Effector CD8-positive, alpha-beta T cell (primary cell): ENCODE measurements at places on chromosomes 5 and 9.

DNA sequence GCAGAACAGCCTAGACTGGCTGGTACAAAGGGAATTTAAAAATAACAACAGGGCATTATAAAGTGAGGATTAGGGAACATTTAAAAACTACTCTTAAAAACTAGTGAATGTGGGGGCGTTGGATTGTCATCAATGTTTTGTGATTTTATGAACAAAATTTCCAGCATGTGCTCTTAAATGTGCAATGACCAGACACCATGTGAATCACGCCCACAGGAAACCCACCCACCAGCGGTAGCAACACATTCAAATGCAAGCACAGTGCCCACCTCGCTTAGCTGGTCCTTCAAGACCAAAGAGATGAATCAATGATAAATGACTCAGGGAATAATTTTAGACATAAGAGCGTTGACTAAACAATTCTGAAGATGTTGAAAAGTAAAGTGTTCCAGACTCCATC, 40.9 kb downstream of the S1PR3 start:
- no peak for DNase-seq

- DNase-seq, result no peak
These were observed 78.2 kb downstream of the ANKRD55 start for GRCh38 chr5:56154732-56155484.

DNA sequence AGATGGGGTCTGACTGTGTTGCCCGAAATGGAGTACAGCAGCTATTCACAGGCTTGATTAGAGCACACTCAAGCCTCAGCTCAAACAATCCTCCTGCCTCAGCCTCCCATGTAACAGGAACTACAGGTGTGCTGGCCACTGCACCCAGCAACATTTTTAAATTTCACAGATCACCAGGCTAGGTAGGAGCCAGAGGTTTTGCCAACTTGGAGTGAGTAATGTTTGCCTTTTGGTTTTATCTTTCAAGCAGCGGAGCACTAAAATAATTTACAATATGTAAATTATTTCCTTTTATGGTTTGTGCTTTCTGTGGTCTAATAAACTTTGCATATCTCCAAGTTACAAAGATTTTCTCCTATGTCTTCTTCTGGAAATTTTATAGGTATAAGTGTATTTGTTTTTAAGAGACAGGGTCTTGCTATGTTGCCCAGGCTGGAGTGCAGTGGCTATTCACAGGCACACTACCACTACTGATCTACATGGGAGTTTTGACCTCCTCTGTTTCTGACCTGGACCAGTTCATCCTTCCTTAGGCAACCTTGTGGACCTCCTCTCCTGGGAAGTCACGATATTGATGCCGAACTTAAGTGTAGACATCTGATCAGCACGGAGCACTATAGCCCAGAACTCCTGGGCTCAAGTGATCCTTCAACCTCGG, 67.2 kb upstream of the SUSD1 start:
- DNase-seq, result no peak

GRCh38 chr9:127162864-127163365, 40.5 kb upstream of the ANGPTL2 start:
- DNase-seq, result no peak

GRCh38 chr5:149724884-149725283, 5.2 kb upstream of the PPARGC1B start:
- DNase-seq, result no peak

DNA sequence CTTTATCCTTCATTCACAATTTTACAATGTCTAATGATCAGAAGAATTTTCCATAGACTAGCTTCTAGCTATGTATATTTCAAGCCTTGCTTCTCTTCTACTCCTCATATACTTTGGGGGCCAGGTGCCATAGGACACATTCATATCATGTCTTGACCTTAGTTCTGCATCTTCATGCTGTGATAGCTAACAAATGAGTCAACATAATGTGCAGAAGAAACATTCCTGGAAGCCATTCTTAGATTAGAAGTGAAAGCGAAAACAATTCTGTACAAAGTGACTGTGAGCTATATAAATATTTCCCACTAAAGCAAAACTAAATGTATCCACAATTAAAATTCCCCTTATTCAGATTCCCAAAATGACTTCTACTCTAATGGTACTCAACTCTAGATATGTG, 320.2 kb upstream of the NREP start:
- no peak for DNase-seq

GRCh38 chr5:55691265-55692105, 20.6 kb downstream of the SLC38A9 start:
- DNase-seq, result no peak

GRCh38 chr5:156409834-156410233, 82.9 kb downstream of the SGCD start:
- DNase-seq, result no peak

- DNase-seq, result no peak
These were observed 37.5 kb upstream of the BOD1 start for GRCh38 chr5:173653822-173654523.

- no peak for DNase-seq
These were observed 2052.0 kb upstream of the C9orf72 start for GRCh38 chr9:29625292-29625731.

DNA sequence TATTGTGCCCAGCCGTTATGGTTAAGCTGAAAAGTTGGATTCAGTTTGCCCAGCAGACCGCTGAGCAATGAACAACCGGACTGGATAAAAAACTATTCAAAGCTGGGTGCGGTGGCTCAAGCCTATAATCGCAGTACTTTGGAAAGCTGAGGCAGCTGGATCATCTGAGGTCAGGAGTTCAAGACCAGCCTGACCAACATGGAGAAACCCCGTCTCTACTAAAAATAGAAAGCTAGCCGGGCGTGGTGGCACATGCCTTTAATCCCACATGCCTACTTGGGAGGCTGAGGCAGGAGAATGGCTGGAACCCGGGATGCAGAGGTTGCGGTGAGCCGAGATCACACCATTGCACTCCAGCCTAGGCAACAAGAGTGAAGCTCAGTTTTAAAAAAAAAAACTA, 318.4 kb downstream of the RAB3C start:
- no peak for DNase-seq

GRCh38 chr5:161544350-161544765, 2.2 kb downstream of the GABRB2 start:
- DNase-seq, result no peak

GRCh38 chr9:77977210-77977611, 54.4 kb downstream of the GNAQ start:
- DNase-seq, result peak; percentile 4

DNA sequence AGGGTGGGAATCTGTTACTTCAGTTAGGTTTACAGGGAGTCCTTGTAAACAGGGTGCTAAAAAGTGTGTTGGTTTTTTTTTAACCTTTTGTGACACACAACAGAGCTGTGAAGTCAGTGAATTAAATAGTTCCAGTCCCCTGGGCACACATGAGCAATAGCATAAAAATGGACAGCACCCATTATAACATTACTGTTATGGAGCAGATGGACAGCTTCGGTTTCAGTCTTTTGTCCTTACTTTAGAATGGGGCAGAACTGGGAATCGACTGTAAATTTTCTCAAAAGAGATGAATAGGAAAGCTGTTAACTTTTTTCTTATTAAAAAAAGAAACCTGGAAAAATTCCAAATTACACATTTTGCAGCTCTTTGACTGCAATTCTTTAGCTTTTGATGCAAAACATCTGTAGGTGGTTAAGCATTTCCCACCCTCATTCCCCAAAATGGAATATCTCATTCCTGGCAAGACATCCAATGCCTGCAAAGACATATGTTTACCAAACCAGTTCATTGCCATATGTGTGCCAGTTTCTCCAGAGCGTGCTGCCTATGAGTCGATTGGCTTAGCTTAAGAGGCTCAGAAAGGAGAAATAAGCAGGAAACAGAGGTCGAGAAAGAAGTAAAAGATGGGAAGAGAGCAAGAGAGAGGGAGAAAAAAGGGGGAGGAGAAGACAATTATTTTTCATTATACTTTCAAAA, 212.3 kb upstream of the TMEM161B start:
- DNase-seq, result no peak

DNA sequence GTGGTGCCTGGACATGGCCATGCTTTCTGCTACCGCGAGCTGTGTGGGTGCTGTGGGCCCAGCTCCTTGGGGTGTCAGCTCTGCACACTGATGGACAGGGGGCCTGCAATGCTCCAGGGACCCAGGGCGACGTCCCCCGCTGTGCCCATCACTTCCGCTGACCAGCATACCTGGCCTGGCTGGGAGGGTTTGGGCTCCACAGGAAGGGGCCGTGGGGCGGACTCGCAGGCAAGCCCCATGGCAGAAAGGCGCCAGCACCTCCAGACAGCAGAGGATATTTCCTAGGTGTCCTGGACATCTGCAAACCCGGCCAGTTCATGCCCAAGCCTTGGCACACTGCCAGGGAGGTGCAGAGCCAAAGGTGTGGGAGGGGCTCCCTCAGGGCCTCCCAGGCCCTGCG, 295.8 kb upstream of the IRX4 start:
- DNase-seq, result no peak

- DNase-seq, result no peak
These were observed 24.4 kb downstream of the SMIM15 start for GRCh38 chr5:61137835-61138234.

- no peak for DNase-seq
These were observed 32.5 kb downstream of the THBS4 start for GRCh38 chr5:80067531-80068245.

DNA sequence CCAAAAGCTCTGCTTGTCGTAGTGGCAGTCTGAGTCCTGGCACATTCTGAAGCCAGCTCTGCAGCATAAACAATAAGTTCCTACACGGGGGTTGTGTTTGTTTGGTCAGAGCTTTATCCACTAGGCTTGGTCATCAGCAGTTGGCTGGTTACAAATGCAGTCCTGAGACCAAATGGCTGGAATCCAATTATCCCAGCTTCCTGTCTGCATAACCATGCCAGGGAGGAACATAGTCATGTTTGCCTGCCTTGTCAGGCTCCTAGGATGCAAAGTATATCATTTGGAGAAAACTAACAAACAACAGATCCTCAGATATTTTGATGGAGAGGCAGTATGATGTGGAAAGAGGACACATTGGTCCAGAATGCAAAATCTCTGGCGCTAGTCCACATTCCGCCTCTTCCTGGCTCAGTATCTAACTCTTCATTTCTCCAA, 85.8 kb downstream of the FBXO38 start:
- DNase-seq, result no peak

- no peak for DNase-seq
These were observed 144.2 kb downstream of the PCSK1 start for GRCh38 chr5:96288845-96289185.

DNA sequence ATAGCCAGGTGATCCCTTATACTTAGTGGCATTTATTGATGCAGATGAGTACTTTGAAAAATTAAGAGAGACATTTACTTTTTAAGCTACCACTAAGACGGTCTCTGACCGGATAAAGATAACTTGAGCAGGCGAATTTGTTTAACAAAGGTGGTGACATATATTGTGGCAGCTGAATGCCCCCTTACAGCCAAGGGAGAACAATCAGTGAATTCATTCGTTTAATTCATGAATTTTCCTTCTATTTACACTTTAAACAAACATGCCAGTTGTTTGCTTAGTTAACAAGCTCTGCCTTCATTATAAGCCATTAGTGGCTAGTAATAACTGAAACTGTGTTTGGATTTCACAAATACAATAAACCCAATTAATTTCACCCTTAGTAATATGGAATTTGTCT, 187.1 kb downstream of the AOPEP start:
- no peak for DNase-seq

GRCh38 chr5:117800261-117800660, 1188.1 kb downstream of the DTWD2 start:
- no peak for DNase-seq

DNA sequence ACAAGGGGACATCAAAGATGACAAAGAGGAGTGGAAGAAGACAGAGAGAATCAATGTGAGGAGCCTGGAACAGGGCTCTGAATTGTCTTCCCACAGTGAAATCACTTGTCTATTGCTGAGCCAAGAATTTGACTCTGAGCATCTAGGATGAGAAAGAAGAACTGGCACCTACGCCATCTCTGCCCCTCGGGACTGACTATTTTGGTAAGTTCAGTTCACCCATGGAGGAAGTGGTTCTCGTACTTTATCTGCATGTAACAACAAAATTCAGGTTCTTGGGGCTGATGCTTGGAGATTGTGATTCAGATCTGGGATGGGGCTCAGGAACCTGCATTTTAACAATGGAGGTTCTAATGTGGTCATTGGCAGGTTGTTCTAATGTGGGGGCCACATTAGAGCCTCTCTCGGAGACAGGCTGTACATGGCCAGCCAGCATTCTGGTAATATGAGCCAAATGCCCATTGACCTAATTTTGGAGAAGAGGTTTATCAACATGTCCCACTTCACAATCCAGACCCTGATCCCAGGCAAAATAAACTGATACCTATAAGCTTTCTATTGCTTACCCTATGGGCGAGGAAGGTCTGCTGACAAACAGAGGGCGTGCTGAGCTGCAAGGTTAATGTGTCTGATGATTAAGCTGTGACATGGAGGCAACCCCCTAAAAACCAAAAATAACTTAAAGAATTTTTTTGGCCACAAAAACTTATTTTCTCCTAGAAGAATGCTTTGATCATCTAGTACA, 2.7 kb upstream of the IL12B start:
- no peak for DNase-seq

DNA sequence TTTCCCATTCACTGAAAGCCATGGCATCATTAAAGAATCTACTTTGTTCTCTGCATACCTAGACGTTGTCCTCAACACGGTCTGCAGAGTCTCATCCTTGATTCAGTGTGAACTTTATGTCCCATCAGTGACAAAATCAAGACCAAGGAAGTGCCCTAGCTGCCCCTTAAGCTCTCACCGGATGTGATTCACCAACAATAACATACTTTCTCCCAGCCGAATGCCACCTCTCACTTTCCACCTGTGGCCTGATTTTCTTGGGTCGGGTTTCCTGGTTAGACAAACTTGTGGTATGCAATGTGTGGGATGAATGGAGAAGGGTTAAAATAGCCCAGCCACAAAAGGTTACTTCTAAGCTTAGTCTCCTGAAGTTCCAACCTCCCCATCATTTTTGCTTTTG, 145.3 kb upstream of the PAPPA start:
- DNase-seq, result no peak

DNA sequence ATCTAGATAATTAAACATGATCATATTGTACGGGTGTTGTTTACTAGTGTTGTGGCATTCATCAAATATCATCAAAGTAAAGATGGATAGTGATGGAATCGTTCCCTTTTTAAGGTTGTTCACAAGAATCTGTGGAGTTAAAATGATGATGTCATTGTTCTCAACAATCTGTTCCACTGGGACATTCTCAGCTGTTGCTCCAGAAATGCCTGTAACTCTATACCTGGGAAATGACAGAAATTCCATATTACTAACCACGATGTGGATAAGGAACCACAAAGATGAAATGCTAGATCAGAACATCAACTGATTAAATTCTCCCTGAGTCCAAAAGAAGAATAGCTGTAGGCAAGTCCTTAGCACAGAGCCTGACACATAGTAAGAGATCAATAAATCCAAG, 38.0 kb downstream of the RIGI start:
- no peak for DNase-seq

DNA sequence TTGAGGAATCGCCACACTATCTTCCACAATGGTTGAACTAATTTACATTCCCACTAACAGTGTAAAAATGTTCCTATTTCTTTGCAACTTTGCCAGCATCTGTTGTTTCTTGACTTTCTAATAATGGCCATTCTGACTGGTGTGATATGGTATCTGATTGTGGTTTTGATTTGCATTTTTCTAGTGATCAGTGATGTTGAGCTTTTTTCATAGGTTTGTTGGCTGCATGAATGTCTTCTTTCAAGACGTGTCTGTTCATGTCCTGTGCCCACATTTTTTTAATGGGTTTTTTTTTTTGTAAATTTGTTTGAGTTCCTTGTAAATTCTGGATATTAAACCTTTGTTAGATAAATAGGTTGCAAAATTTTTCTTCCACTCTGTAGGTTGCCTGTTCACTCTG, 615.9 kb downstream of the SEMA5A start:
- DNase-seq, result no peak
